ENCODE measurements at places on chromosomes 5 and 9. TPM values are rescaled to one million over a fixed set of nuclear protein-coding genes. Genes with fewer than 3 reads are reported as not detected.

DNA sequence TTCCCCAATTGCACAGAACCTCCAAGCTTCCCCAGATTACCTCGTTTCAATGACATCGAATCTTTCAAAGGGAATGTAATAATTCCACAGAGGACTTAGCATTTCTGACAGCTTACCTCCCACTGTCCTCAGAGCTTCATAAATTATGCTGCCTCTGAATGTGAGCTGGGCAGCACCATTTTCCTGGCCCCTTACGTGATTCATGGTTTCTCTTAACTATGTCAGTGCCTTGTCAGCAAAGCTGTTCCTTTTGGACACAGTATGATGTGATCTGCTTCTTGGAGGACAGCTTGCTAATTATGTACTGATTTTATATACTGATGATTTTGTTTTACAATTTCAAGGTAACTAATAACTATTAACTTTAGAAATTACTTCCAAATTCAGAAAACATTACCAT, 27.7 kb upstream of the SSBP2 start:
- DNase-seq, result no peak
- peak overlapping the region; percentile 91 for H3K27ac ChIP-seq
- peaks cover 21% of the 10 kb centered on the region for H3K4me1 ChIP-seq
- H3K4me3 ChIP-seq, result peak overlapping the region; percentile 80
- H3K36me3 ChIP-seq, result no peaks in the 10 kb centered on the region
- H3K27me3 ChIP-seq, result peaks cover 2% of the 10 kb centered on the region

- H3K4me1 ChIP-seq, result no peaks in the 10 kb centered on the region
- H3K36me3 ChIP-seq, result no peaks in the 10 kb centered on the region
- no peak for DNase-seq
- H3K27me3 ChIP-seq, result no peaks in the 10 kb centered on the region
- no peak overlapping the region for H3K27ac ChIP-seq
These were observed 409.4 kb downstream of the DMRTA1 start for GRCh38 chr9:22855980-22856379.

DNA sequence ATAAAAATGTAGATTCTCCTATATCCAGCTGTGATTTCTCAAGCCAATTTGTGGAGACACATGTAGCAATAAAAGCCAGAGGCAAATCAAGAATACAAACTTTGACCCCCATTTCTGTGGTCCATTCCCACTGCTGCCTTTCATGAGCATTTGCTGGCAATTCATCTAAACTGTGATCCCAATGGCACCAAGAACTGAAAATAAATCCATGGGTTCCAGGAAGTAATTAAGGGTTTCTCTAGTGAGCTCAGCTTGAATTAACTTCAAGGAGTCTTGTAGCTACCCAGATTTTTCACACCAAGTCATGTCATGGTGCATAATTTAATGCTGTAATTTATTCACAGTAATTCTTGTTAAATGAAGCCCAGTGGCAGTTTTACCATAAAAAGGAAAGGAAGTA, 145.0 kb upstream of the SMC2 start:
- peaks cover 2% of the 10 kb centered on the region for H3K27me3 ChIP-seq
- H3K4me3 ChIP-seq, result no peak overlapping the region
- no peaks in the 10 kb centered on the region for H3K36me3 ChIP-seq
- no peak overlapping the region for H3K27ac ChIP-seq
- no peaks in the 10 kb centered on the region for H3K4me1 ChIP-seq

DNA sequence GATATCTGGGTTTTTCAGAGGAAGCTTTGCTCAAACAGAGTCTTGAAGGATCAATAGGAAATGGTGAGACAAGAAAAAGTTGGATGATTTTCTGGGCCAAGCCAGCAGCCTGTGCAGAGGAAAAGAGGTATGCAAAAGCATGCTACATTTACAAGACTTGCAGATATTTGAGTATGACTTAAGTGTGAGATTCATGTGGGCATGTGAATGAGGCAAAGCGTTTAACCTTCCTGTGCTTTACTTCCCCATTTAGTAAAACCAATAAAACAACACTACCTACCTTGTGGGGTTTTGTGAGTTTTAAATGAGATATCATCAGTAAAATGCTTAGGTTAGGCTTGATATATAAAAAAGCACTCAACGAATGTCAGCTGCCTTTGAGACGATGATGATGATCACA, 58.1 kb downstream of the PIP5K1B start:
- no peak for DNase-seq
- no peak overlapping the region for H3K27ac ChIP-seq
- H3K4me1 ChIP-seq, result peaks cover 30% of the 10 kb centered on the region
- peaks cover 21% of the 10 kb centered on the region for H3K36me3 ChIP-seq
- no peak overlapping the region for H3K4me3 ChIP-seq

DNA sequence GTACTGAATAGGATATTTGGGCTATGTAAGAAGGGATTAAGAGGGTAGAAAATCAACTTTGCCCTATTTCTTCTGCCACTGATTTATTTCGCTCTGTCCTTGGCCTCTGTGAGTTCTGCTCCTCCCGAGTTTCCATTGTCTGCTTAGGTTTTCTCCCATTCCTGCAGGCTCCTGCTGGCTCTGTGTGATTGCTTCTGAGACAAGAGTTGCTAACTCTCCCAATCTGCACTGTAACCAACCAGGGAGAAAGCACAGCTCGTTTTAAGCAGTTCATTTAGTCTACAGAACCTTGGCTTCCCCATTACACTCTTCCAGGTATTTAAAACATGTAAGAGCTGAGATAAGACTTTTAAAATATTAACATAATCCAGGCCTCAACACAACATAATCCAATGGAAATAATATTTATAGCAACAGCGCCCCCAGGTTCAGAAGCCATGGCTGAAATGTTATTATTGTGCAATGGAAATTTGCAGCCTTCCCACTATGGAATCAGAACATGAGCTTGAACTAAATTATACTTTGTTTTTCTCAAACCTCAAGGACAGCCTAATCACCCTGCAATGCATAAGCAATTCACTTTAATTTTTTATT, 203.5 kb downstream of the ERCC6L2 start:
- no peak for DNase-seq
- H3K36me3 ChIP-seq, result no peaks in the 10 kb centered on the region
- peaks cover 7% of the 10 kb centered on the region for H3K27me3 ChIP-seq
- H3K4me1 ChIP-seq, result peaks cover 2% of the 10 kb centered on the region
- H3K27ac ChIP-seq, result no peak overlapping the region

DNA sequence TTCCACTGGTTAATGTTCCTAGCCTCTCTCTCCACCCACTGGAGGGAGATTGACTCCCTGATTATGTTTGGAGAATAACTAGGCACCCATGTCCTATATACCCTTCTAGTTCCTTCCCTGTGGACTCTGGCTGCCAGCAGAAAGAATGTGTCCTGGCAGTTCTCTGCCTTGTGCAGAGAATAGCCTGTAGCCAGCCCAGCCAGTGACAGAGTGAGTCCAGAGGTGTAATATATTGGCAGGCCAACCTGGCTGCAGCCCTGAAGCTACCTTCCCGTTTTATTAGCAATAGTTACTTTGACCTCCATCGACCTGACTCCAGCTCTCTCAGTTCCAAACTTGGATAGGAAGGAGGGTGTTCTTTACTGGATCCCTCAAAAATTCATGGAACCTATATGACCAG, 8.1 kb downstream of the SETD9 start:
- no peak overlapping the region for H3K27ac ChIP-seq
- peaks cover 4% of the 10 kb centered on the region for H3K4me1 ChIP-seq
- DNase-seq, result no peak
- H3K27me3 ChIP-seq, result no peaks in the 10 kb centered on the region
- H3K36me3 ChIP-seq, result peaks cover 26% of the 10 kb centered on the region

DNA sequence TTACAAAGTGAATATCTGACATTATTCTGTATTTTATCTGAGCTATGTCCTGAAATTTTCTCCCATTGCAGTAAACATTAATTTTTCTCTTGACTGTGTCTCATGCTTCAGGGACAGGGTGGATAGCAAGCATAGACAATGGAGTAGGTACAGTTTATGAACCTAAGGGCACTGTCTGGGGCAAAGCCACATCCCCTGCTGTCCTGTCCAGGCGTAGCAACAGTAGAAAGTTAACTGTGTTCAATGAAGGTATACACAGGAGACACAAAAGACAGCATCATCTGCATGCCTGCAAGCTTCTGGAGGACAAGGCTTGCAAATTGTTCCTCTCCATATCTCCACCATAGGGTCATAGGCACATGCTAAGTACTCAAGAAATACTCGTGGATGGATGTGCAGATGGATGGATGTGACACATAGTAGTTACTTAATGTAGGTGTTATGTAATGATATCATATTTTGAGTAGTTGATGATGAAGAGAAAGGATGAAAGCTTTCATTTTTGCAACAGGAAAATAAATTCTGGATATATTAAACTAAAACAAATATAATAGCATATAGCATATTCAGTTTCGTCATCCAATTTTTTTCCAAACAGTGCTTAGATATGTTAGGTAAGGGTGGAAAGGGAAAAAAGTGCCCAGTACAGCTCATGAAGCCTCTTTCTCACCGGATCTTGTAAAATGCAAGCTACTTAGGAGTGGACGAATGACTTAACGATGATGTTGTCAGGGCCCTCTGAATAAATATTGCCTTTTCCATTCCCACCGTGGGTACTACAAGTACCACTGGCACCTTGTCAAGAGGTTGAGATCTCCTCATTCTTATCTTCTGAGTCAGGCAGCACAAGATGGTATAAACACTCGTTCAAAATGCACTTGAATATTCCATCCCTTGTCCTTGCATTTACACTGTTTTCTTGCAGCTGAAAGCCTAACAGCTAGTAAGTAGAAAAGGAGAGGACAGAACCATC, 19.9 kb upstream of the ZSWIM6 start:
- no peak for DNase-seq
- no peaks in the 10 kb centered on the region for H3K27me3 ChIP-seq
- H3K36me3 ChIP-seq, result no peaks in the 10 kb centered on the region
- no peak overlapping the region for H3K27ac ChIP-seq
- no peak overlapping the region for H3K4me3 ChIP-seq

GRCh38 chr5:150627731-150628545, 12.5 kb upstream of the SYNPO start:
- H3K27ac ChIP-seq, result no peak overlapping the region
- no peak overlapping the region for H3K4me3 ChIP-seq
- DNase-seq, result no peak
- peaks cover 13% of the 10 kb centered on the region for H3K4me1 ChIP-seq
- H3K36me3 ChIP-seq, result no peaks in the 10 kb centered on the region

DNA sequence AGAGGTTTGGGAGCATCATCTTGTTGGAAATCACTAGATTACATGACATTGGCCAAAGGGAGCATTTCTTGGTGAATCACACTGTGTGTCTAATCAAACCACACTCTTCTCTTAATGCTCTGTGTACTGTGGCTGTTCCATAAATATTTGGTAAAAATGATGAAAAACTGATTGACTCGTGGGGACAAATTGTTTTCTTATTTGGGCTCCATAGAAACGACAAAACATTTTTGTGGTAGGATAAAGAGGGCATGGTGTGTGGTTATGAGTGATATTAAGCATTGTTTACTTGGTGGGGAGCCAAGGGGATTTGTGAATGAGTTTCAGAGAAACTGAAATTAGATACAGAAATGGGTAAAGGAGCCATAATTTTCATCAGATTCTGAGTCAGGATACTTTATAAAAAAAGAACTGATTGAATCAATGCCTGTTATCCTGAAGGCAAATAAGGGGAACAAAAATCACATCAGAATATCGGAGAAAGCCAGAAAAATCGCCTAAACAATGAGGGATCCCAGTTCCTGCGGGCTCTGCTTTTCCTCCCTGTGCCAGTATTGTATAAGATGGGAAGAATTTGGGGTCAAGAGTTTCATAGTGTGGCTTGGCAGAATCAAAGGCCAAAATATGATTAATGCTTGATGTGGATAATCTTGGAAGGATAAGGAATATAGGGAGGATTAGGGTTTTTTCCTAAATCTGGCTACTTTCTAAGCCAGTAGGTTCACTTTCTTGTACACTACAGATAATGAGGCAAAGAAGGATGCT, 33.3 kb downstream of the FBXL7 start:
- H3K36me3 ChIP-seq, result no peaks in the 10 kb centered on the region
- no peak for DNase-seq
- H3K4me3 ChIP-seq, result no peak overlapping the region
- no peaks in the 10 kb centered on the region for H3K4me1 ChIP-seq
- H3K27ac ChIP-seq, result no peak overlapping the region

- H3K4me1 ChIP-seq, result no peaks in the 10 kb centered on the region
- no peak for DNase-seq
- no peak overlapping the region for H3K4me3 ChIP-seq
- peaks cover 21% of the 10 kb centered on the region for H3K36me3 ChIP-seq
These were observed 47.2 kb downstream of the PTGS1 start for GRCh38 chr9:122418016-122418415.

DNA sequence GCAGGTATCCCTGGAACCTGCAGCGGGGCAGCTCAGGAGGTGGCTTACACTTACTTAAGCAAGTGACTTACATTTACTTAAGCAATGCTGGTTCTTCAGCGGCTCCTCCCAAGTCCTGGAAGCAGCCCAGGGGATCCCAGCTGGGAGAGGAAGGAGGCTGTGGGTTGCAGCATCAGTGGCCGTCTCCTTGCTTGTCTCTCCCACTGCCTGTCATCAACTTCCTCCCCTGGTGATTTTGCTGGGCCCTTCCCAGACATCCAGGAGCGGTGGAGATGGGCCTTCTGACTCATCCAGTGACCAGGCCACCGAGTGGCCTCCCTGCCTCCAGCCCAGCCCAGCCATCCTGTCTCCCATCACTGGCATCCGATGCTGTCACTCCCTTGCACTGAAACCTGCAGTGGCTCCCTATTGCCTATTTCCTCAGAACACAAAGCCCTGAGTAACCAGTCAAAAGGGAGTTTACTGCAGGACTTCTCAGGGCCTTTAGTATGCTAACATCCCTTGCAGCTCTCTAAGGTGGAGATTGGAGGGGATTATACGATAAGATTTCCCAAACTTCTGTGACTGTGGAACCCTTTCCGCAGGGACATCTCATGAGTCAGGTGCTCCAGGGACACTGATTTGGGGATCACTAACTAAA, 155.9 kb upstream of the PHYKPL start:
- DNase-seq, result no peak
- no peaks in the 10 kb centered on the region for H3K4me1 ChIP-seq
- no peak overlapping the region for H3K27ac ChIP-seq
- no peaks in the 10 kb centered on the region for H3K27me3 ChIP-seq

DMRT3 gene
- total RNA-seq, result not detected

GABBR2 gene
- total RNA-seq, result not detected

SCGB3A1 gene
- total RNA-seq, result not detected

ZNF462 gene
- total RNA-seq, result 0.09 TPM

WWC1 gene
- total RNA-seq, result 0.09 TPM

MIGA2 gene
- total RNA-seq, result 41.7 TPM

PCDHB12 gene
- not detected for total RNA-seq

TLX3 gene
- not detected for total RNA-seq

All from activated T-helper 2 cell treated with anti-CD3 and anti-CD28 coated beads, Interferon-gamma antibody, Interleukin-2, Interleukin-4, amounts not matched to agents 10 μg/mL and 5 μg/mL and 100 μg/mL, durations not matched to agents 14 hours and 24 hours and 36 hours (primary cell).